M059J (cell line): ENCODE measurements at places on chromosomes 3 and 15. TPM values are rescaled to one million over a fixed set of nuclear protein-coding genes. Genes with fewer than 3 reads are reported as not detected.
A peak's percentile ranks its signal among the peaks of the same experiment; 100 is the strongest.

DNA sequence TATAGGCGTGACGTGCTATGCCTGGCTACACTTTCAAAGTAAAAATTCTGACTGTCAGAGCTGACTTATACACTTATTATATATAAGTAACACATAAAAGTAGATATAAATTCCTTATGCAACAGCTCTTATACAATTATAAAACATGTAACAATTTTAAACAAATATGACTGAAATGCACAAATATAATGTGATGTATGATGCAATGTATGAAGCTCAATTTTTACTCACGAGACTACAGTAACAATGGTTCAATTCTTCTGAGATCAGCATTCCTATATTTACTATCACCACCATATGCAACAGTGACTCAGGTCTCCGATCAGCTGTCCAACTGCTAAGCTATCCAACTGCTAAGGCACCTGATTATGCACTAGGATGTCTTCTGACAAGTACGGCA is 8.2 kb downstream of the BNIP2 start:
- DNase-seq, result no peak

GRCh38 chr15:70701171-70701570 is 62.2 kb downstream of the UACA start:
- DNase-seq, result no peak

FETUB gene
- total RNA-seq, result not detected in 2 replicates

DNA sequence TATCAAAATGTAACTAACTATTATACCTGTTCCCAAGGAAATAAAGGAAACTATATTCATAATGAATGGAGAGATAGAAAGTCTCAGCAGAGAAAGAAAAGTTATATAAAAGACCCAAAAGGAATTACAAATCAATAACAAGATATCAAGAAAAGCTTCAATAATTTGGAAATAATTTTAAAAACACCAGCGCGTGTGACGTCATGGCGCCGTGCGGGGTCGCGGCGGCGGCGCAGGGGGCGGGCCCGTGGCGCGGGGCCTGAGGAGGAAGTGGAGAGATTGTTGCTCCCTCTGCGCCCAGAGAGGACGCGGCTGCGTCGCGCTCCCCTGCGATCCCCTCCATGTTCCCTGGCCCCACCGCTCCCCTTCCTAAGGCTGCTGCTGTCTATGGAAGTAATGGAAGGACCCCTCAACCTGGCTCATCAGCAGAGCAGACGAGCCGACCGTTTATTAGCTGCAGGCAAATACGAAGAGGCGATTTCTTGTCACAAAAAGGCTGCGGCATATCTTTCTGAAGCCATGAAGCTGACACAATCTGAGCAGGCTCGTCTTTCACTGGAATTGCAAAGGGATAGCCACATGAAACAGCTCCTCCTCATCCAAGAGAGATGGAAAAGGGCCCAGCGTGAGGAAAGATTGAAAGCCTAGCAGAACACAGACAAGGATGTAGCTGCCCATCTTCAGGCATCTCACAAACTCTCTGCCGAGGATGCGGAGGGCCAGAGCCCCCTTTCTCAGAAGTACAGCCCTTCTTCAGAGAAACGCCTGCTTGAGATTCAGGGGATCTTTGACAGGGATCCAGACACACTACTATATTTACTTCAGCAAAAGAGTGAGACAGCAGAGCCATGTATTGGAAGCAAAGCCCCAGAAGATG is 4.1 kb downstream of the XCR1 start:
- DNase-seq, result no peak

DNA sequence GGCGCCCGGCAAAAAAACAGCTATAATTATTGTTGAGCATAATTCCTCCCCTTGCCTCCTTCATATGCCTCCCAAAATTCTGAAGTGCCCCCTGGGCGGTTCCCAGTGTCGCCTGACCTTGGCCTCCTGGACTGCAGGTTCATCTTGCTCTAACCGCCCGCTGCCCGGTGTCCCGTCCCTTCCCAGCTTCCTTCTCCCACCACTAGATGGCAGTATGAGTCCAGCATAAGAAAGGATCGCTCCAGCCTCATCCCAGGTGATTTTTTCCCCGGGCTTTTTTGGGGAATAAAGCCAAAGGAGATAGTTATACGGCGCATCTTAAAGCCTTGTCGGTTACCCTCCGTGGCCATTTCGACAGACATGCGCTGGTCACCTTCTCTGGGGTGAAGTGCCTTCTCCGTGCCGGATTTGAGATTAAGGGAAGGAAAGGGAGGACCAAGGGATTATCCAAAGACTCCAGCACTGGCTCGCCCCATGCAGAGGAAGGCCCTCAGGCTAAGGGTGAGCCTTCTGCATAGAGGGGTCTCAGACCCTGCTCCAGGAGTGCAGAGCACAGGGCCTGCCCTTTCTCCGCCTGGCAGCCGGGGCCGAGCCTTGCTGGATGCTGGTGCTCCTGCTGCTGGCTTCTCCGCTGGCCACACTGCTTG is 45.8 kb upstream of the TRA2B start:
- DNase-seq, result peak; percentile 76
